NCI-H1105 (cell line): ENCODE measurements at places on chromosomes 11 and 22.

DNA sequence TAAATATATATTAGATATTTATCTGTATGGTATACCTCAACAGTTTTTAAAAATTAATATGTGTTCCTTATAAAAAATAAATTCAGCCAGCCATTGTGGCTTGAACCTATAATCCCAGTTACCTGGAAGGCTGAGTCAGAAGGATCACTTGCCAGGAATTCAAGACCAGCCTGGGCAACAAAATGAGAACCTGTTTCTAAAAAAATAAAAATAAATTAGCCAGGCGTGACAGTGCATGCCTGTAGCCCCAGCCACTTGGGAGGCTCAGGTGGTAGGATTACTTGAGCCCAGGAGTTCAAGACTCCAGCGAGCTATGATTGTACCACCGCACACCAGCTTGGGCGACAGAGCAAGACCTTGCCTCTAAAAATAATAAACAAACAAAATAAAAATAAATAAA is 54.9 kb downstream of the PHF21A start:
- DNase-seq = peak; percentile 10

- no peak for DNase-seq
These were observed 11.3 kb downstream of the CUL5 start for GRCh38 chr11:108019870-108020540.

DNA sequence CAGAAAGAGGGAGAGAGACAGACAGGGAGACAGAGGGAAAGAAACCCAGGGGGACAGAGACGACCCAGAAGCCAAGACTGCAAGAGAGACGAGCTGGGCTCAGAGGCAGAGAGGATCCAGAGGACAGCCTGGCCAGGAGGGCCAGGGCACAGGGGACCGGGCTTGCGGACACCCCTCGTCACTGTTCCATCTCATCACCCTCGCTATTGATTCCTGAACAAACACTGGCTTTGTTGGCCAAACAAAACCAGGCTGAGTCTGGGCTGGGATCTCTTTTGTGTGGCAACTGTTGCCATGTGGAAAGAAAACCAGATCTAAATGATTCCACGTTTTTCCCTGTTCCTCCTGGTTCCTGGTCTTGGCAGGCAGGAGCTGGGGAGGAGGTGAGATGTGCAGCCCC is 339.4 kb downstream of the MN1 start:
- DNase-seq = no peak

- DNase-seq = no peak
These were observed 97.9 kb upstream of the PITPNB start for GRCh38 chr22:28016781-28017557.

DNA sequence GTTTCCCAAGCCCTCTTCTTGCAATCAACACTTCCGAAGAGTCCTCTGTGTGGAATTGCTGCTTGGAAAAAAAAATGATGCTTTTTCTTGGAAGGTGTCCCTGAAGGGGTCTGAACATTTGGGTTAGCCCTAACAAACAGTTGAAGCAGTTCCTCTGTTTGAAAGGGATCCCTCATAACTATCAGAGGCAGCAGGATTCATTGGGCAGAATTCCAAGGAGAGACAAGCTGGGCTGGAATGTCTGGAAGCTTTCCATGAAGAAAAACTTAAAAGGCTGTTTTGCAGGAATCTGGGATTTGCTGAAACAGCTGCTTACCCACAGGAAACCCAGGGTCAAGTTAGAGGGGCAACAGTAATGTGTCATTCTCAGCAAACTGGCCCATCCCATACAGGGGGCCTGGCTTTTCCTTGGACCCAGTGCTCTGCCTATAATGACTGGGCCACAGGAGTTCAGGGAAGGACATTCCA is 3.1 kb downstream of the CSNK2A3 start:
- no peak for DNase-seq

DNA sequence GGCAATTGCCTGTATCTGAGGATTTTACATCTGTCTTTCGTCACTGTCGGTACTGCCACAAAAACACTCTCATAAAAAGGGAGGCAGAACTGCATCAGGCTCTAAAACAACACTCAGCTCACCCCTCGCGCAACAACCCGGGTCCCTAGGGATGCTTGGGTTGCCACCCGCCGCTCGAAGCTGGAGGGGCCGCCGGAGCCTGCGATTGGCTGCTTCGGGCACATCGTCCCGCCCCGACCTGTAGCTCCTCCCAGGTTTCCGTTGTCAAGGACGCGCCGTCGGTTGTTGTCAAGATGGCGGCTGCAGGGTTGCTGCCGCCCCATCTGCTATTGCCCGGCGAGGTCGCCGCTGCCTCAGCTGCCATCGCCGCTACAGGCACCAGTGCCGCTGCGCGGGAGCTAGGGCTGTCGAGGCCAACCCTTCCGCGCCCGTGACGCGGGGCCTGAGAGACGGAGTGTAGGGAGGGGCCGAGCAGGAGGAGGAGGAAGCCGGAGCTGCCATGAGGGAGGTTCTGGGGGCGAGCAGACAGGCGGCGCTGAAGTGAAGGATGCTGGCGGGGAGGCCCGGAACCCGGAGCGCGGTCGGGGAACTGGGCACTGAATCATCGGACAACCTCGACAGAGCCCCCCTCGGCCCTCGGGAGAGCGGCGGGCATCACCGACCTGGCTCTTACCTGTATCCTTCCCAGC is at the start of gene CEP126:
Gene CEP126 (plus strand): TSS at position 273 of the 689 bp plus-strand sequence. CDS start 275 bp downstream, at position 548.
- DNase-seq = peak; percentile 94

DNA sequence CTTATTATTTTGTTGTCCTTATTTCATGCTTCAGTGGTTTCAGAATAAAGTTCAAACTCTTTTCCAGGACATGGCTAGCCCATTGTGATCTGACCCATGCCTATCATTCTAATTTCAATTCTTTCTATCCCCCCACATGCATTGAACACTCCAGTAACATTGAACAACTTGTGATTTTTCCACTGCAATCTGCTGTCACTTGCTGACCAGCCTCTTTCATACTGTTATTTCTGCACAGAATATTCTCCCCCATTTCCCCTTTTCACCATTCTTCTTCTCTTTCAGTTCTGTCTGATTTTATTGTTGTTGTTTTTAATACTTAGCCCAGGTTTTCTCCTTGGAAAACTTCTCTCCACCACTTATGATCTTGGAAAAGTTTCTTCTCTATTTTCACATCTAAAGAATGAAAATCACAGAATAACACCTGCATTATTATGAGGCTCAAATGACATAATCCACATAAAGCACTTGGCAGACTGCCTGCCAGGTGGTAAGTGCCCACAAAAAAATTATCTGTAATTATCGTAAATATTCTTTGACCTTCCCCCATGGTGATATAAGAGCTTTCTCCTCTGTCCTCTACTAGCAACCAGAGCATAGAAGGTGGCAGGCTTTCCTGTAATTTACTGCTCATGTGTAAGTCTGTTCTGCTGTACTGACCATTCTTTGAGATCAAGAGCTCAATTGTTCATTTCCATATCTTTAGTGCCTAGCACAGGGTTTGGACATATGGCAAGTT is 51.9 kb upstream of the EED start:
- DNase-seq = peak; percentile 94

- peak; percentile 34 for DNase-seq
These were observed 52.9 kb downstream of the UVRAG start for GRCh38 chr11:75867778-75868374.

DNA sequence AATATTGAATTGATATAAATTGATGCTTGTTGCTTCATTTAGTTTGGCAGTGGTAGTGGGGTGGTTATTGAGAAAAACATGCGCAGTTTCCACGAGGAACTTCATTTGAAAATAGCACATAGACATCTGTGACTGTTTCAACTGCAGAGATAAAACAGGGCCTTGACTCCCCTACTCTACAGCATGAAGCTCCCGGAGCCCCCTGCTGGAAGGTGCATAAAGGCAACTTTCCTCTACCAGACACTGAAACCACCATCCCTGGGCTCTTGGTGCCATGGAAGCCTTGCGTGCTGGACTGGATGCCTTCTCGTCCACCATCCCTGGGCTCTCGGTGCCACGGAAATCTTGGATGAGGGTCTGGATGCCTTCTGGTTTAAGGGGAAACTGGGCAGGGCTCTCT is 195.9 kb downstream of the CSNK2A3 start:
- DNase-seq = no peak

DNA sequence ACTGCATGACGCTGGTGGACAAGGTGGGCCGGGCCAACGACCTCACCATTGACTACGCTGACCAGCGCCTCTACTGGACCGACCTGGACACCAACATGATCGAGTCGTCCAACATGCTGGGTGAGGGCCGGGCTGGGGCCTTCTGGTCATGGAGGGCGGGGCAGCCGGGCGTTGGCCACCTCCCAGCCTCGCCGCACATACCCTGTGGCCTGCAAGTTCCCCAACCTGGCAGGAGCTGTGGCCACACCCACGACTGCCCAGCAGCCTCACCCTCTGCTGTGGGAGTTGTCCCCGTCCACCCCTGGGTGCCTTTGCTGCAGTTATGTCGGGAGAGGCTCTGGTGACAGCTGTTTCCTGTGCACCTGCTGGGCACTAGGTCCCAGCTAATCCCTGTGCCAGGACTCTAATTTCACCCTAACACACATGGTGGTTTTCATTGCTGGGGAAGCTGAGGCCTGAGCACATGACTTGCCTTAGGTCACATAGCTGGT is 49.0 kb upstream of the PPP6R3 start:
- DNase-seq = no peak

GRCh38 chr11:113167599-113167998 is 146.8 kb upstream of the TTC12 start:
- DNase-seq = no peak

GRCh38 chr11:129861702-129862522 is 33.5 kb downstream of the NFRKB start:
- no peak for DNase-seq

GRCh38 chr22:17864398-17865182 is 90.3 kb upstream of the BID start:
- DNase-seq = no peak

- DNase-seq = no peak
These were observed 36.6 kb downstream of the GAS2 start for GRCh38 chr11:22703040-22703439.

- no peak for DNase-seq
These were observed 5.1 kb downstream of the MRGPRF start for GRCh38 chr11:69007975-69008381.

- no peak for DNase-seq
These were observed 18.3 kb downstream of the AMPD3 start for GRCh38 chr11:10473371-10473770.

DNA sequence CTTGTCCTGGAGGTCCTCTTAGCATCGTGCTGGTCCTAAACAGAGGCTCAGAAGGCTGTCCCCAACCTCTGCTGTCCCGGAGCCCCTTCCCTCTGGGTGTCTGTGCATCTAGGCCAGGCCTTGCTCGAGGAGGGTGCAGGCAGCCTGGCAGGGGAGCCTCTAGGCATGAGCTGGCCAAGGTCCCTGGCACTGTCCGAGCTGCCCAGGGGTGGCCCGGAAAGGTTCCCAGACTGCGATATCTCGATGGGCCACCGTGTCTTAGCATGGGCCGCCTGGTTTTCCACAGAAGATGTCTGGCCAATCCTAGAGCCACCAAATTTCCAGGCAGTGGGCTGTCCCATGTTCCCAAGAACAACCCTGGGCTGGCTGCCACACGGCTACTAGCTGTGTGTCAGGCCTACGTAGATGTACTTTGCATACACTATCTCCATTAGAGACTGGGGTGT is 24.6 kb upstream of the SMIM38 start:
- DNase-seq = no peak

DNA sequence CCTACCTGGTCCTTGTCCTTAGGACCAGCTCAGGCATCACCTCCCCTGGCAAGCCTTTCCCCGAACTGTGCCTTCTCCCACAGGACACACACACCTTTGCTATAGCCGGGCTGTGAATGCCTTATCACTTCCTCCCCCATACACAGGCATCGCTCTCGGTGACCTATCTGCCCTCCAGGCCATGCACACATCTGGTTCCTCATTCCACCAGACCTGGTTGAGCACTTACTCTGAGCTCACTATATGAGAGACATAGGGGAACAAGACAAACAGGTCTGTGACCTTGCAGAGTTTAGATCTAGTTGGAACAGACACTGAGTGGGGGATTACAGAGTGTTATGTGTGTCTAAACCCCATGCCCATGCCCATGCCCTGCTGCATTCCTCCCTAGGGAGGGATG is 3.1 kb upstream of the BCR start:
- DNase-seq = no peak
